H4 (cell line): ENCODE measurements at places on chromosomes 3 and 15. TPM values are rescaled to one million over a fixed set of nuclear protein-coding genes. Genes with fewer than 3 reads are reported as not detected.

The CIDEC gene
- not detected in 2 replicates for total RNA-seq

The CHL1 gene
- 9.6 and 14.3 TPM in 2 replicates for total RNA-seq

The ANKUB1 gene
- total RNA-seq = not detected in 2 replicates

The MORC1 gene
- 0.04 and 0.10 TPM in 2 replicates for total RNA-seq

The ERICH6 gene
- total RNA-seq = 0.06 TPM in 1 of 2 replicates, not detected in the other

The NR1I2 gene
- total RNA-seq = not detected in 2 replicates

The TTLL13 gene
- total RNA-seq = 0.06 TPM in 1 of 2 replicates, not detected in the other

The RBPMS2 gene
- 0.48 TPM in 1 of 2 replicates, not detected in the other for total RNA-seq

The PIF1 gene
- total RNA-seq = 5.4 and 15.5 TPM in 2 replicates

The SNTN gene
- not detected in 2 replicates for total RNA-seq

The XIRP1 gene
- not detected in 2 replicates for total RNA-seq

GRCh38 chr3:44988073-44988472 is 12.0 kb downstream of the EXOSC7 start:
- DNase-seq = no peak

GRCh38 chr15:51837792-51838251 is 8.4 kb downstream of the TMOD3 start:
- DNase-seq = no peak

- no peak for DNase-seq
Measured at GRCh38 chr3:88882121-88882520, 225.3 kb upstream of the EPHA3 start.

DNA sequence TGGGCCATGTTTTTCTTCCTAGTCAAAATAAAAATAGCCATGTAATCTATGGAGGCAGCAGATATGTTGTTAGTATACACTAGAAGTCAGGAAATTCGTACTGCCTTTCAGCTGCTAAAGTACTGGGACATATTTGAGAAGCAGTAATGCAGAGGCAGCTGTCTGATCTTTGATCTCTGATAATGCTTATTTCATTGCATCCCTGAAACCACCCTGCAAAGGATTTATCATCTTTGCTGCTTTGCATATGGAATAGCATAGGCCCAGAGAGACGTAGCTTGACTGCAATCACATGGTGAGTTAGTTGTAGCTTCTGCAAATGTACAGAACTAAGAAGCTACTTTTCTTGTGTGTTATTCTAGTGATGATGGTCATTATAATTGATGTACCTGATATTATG is 52.4 kb downstream of the RBM6 start:
- no peak for DNase-seq

DNA sequence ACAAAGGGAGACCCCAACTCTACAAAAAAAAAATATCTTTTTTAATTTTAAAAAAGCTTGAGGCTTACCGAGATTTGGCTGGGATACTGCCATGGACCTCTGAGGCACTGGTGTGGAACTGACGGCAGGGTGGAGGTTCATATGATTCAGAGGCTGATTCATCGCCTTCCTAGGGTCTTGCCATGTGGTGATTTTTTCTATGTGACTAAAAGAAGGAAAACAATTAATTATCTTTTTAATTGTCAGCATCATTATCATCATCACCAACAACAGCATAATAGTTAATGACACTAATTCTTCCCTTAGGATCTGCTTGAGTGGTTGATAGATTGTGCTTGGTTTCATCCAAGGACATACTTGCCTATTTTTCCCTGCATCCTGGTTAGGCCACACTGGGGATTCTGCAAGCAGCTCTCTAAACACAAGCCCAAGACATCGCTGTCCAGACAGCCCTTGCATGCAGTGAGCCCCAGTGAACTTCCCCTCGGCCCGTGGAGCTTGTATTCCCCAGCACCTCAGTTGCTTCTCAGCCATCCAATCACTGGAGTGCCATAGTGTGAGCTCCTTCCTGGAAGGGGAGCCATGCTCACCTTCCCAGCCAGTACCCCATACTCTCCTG is 84.9 kb downstream of the WWTR1 start:
- DNase-seq = no peak

- DNase-seq = no peak
Measured at GRCh38 chr3:62187022-62187431, 186.3 kb downstream of the FEZF2 start.

- no peak for DNase-seq
Measured at GRCh38 chr3:9760779-9761505, 8.8 kb downstream of the CAMK1 start.

GRCh38 chr3:122947738-122948137 is 79.8 kb downstream of the SEMA5B start:
- no peak for DNase-seq

GRCh38 chr3:32553459-32553858 is 17.2 kb downstream of the DYNC1LI1 start:
- no peak for DNase-seq

DNA sequence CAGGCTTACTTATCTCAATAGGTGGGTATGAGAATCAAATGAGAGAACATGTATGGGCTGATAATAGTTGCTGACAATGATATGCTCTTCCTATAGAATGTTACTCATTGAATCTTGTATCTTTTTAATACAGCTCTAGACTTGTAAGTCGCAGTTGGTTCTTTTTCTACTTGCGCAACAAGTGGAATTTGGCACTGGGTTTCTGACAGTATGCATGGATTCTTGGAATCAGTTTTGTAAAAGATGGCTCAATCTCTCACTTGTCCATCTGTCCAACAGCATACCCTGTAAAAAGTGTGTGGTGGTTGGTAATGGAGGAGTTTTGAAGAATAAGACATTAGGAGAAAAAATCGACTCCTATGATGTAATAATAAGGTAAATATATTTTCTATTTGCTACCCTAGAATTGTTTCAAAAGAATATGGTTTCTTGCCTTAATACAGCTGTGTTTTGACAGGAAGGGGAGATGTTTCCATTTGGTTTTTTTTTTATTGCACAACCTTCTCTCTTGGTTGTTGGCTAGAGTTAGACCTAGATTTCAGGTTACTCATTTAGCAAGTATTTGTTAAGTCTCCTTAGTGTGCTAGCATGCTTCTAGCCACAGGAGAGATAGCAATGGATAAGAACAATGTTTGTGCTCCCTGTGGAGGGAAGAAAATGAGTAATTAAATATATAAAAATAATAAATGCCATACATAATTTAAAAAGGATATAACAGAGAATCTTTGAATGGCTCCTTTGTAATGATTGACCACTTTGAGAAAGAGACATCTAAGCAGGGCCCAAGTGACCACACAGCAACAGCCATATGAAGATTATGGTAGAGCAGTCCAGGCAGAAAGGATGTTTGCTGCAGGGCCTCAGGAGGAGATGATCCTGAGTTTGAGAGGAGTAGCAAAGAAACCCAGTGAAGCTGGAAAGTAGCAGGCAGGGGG is 21.8 kb downstream of the ST3GAL6 start:
- peak; percentile 8 for DNase-seq

GRCh38 chr3:106514431-106514830 is 645.6 kb upstream of the CBLB start:
- no peak for DNase-seq

GRCh38 chr3:4029135-4029534 is 229.9 kb downstream of the LRRN1 start:
- no peak for DNase-seq

GRCh38 chr15:25170113-25170731 is 215.4 kb downstream of the SNRPN start:
- no peak for DNase-seq

- no peak for DNase-seq
Measured at GRCh38 chr3:147651107-147651778, 242.1 kb downstream of the ZIC1 start.

DNA sequence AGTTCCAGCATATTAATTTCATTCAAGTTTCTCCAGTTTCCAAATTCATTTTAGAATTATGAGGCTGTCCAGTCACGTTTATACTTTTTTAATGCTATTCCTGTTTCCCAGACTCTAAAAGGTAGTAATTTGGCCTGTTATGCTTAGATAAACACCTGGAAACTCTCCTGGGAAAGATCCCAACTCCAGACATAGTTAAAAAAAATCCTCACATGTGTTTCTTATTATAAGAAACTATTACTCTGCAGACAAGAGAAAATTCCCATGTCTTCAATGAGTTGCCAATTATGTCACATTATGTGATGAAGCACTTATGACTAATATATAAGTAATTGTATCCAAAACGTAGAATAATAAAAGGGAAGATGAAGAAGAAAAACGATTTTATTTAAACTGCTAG is 137.1 kb upstream of the TMC3 start:
- DNase-seq = no peak

GRCh38 chr3:141942006-141942405 is 65.6 kb downstream of the ATP1B3 start:
- DNase-seq = no peak

- DNase-seq = no peak
Measured at GRCh38 chr3:100169201-100169920, 55.1 kb upstream of the FILIP1L start.

GRCh38 chr3:67037615-67038014 is 39.5 kb downstream of the KBTBD8 start:
- DNase-seq = no peak

- no peak for DNase-seq
Measured at GRCh38 chr3:136995652-136996051, 37.9 kb downstream of the IL20RB start.

- no peak for DNase-seq
Measured at GRCh38 chr15:93414576-93415231, 325.7 kb upstream of the RGMA start.

GRCh38 chr3:179652447-179653095 is at the start of gene USP13:
Gene USP13 (plus strand): TSS chr3:179653040. CDS start chr3:179653226, 186 bp downstream.
- DNase-seq = peak; percentile 75

- no peak for DNase-seq
Measured at GRCh38 chr15:64947211-64947610, 35.5 kb downstream of the ANKDD1A start.

DNA sequence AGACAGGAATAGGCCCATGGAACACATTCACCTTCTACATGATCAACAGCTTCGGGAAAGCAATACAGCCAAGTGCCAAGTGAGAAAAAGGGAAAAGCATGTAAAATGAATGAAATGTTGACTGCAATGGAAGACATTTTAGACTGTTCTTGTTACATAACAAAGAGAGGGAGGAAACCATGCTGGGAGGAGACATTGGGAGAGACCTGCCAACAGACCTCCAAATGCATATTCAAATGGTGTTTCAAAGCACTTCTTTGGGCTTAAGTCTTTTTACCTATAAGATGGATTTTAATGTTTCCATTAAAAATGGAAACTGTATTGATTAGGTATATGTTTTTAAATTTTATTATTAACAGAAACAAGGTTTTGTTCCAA is 350.0 kb upstream of the THBS1 start:
- DNase-seq = no peak

GRCh38 chr3:102125994-102126368 is 276.7 kb downstream of the NFKBIZ start:
- no peak for DNase-seq

GRCh38 chr3:142977399-142977728 is 13.9 kb upstream of the PAQR9 start:
- no peak for DNase-seq

GRCh38 chr15:29636140-29636539 is 186.1 kb downstream of the TJP1 start:
- DNase-seq = no peak

- no peak for DNase-seq
Measured at GRCh38 chr15:53535886-53536285, 223.6 kb downstream of the WDR72 start.

DNA sequence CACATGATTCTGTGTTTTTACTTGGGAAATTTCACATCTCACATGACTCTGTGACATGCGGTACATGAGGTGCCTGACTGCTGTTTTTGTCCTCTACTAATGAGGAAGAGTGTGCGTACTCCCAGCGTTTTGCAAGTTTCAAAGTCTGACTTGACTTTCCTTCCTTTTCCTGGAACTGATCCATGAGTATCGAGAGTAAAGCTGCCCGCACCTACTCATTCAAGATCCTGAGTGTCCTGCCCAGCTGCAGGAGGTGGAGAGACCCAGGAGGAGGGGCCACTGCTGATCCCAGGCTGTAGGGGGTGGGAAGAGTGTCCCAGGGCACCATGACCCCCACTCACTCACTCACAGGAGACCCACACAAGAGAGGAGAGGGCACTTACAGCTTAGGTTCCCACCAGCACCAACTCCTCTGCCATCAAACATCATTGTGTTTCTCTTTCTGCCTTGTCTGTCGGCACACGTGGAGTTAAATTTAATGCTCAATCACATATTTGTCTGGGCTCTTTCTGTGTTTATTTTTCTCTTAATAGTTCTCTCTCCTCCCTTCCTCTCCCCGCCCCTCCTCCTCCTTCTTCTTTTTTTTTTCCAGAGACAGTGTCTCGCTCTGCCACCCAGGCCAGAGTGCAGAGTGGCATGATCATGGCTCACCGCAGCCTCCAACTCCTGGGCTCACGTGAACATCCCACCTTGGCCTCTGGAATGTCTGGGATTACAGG is 1.4 kb downstream of the CCR5AS start:
- DNase-seq = no peak

- no peak for DNase-seq
Measured at GRCh38 chr15:93801206-93801605, 430.2 kb upstream of the MCTP2 start.

DNA sequence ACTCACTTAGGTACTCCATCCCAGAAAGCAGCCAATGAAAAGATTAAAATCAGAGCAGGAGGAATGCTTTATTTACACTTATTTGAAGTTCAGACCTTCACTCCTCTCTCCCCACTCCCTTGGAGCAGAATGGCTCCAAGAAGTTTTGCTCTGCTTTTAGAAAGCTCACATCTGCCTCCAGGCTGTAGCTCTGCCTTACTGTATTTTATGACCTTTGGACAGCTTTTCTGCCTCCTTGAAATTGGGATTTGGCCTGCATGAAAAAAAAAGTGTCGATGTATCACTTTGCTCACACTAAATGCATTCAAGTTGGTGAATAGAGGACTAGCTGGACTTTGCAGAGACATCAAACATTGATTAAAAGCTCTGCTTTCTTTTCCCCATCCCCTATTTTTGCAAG is 95.3 kb downstream of the SLC9A9 start:
- DNase-seq = no peak

GRCh38 chr3:183577346-183577745 is 21.8 kb upstream of the KLHL6 start:
- no peak for DNase-seq

DNA sequence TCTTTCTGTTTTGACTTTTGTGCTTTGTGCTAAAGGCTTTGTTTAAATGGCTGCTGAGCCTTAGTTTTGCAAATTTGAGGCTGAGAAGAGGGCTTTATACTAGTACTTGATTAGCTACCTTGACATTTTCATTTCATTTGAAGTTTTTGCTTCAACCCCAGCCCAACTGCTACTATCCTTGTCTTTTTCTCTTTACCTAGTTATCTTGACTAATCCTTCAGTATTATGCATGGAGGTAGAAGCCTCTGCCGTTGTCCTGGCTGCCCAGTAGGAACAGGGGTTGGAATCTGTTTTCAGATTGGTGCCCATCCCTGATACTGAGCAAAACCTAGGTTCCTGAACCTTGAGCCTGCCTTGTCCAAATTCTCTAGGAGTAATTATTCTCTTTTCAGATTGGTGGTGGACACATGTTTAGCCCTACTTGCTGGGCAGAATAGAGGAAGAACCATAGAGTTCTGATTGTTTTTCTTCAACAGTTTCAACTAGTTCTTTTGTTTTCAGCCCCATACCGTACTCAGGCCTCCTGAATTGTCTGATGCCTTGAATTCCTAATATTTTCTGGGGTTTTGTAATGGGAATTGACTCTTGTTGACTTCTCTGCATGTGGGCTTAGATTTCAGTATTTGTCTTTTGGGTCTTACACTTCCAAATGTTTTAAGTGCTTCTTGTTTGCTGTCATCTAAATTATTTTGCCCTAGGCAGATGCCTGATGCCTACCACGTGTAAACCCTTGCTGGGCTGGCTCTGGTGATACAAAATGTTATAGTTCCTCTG is 143.2 kb downstream of the DOCK3 start:
- no peak for DNase-seq
